Left hindlimb (tissue), 1 donor: ENCODE measurements at places on chromosomes 5 and 9.

GRCh38 chr9:73125651-73126050 is 26.0 kb upstream of the ANXA1 start:
- DNase-seq: no peak

DNA sequence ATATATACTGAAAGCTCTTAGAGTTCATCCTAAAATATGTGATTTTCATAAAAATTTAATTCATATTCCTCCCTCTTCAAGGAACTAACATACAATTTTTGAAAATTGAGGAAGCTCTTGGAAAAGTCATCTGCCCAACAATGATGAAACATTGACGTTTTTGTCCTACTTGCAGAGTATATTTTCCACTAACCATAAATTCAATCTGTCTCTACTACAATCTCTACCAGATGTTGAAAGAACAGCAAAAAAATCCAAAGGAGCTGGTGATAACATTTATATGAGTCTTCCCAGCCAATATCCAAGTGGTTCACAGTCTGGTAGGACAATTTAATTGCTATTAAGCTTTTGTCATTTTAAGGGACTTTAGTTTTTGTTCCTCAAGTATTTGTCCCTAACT is 81.1 kb upstream of the NR3C1 start:
- DNase-seq: no peak

DNA sequence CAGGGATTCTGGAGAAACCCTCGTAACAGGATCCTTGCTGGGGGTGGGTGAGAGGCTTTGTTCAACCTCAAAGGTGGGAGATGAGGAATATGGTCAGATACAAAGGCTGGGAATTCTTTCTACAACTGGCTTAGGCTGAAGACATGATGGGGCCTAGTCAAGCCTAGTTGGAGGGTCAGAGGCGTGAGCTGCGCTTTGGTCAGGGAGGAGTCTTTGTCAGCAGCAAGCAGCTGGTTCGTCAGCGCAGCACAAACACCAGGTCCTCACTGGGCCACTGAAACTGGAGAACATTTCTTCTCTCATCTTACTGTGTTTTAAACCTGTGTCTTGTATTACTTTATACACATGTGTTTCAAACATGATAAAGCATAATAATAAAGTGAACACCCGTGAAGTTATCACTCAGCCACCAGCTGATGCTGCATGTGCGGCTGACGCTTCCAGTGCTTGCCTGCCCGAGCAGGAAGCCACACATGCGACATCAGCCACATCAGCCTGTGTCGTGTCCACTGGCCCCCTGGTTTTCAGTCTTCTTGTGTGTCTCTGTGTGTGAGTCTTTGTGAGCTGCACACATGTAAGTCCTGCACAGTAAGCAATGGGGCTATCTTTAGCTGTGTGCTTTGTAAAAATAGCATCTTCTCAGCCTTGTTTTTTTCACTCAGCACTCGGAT is 81.5 kb downstream of the WNK2 start:
- DNase-seq: no peak

DNA sequence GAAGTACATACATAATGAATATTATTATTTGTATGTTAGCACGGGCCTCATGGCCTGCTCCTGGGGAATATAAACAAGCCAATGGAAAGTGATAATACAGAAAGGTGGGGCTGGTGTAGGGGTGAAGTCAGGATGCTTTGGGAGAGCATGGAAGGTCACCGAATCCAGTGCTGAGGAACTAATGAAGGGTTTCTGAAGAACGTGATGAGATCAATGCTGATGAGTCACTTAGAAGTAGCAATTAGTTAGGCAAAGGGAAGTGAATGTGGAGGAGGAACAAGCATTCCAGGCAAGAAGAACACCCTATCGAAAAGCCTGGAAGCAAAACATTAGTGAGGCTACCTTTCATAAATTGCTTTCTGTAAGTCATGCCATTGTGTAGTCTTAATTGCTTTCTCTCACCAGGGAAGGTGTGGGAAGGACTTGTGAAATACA is 2.1 kb downstream of the ANXA1 start:
- DNase-seq: no peak

GRCh38 chr9:127733614-127734013 is 1.5 kb downstream of the TOR2A start:
- no peak for DNase-seq

DNA sequence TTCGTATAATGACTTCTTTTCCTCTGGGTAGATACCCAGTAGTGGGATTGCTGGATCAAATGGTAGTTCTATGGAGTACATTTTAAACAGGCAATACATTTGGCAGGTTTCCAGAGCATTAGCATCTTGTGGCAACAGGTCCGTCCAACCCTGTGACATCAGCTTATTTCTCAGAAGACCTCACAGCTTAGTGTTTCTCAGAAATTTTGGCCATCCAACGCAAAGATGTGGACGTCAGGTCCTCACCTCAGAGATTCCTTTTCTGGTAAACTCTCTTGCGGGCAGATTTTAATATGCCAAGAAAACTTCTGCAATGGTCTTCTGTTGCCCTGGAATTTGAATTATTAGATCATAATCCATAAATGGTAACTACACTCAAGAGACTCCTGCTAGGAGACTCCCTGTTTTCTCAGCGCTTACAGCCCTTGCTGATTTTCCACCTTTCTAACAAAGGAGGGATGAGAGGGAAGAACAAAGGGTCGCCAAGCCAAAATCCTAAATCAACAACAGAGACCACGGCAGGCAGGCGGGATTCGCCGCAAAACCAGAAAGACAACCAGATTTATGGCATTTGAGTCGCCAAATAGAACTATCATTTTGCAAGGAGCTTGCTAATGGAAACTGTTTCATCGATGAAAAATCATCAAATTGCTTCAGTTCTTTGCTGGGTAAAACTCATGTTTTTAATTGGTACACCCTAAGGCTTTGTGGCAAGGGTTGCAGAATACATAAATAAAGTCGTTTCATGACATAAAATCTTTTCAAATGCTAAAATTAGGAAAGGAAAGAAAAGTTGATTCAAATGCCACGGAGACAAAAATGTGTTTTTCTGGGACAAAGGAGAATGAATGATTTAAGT is 34.1 kb upstream of the PLPP1 start:
- peak; percentile 48 for DNase-seq
